ENCODE measurements at places on chromosomes 4 and X.

GRCh38 chr4:118284169-118284568 is 68.6 kb downstream of the PRSS12 start:
- DNase-seq: no peak

GRCh38 chr4:169342159-169342860 is 71.6 kb upstream of the SH3RF1 start:
- peak; percentile 22 for DNase-seq

DNA sequence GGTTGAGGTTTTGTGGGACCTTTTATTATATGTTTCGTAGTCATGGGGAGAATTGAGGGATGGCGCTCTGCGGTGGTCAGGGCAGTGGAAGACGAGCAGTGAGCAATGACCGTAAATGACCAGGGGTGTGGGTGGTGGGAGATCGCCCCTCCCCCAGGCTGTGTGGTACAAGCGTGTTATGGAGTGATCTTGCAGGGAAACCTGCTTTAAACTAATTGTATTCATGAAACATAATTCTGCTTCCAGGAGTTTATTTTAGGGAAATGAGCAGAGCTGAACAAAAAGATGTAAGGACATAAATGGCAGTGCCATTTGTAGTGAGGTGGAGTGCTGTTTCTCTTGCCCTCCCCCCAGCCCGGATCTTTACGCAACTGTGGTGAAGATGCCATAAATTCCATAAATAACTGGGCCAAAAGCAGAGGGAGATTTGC is 20.2 kb downstream of the GYG2 start:
- no peak for DNase-seq

GRCh38 chr4:41385481-41385880 is 128.8 kb downstream of the UCHL1 start:
- no peak for DNase-seq

GRCh38 chr4:147198411-147199051 is 252.9 kb upstream of the TTC29 start:
- DNase-seq: no peak

GRCh38 chr4:4666187-4666586 is 124.3 kb upstream of the STX18 start:
- DNase-seq: no peak

- DNase-seq: no peak
These were observed 332.1 kb downstream of the PABPC4L start for GRCh38 chr4:133869486-133869885.

- DNase-seq: no peak
These were observed 48.7 kb upstream of the SRD5A3 start for GRCh38 chr4:55297346-55297745.

DNA sequence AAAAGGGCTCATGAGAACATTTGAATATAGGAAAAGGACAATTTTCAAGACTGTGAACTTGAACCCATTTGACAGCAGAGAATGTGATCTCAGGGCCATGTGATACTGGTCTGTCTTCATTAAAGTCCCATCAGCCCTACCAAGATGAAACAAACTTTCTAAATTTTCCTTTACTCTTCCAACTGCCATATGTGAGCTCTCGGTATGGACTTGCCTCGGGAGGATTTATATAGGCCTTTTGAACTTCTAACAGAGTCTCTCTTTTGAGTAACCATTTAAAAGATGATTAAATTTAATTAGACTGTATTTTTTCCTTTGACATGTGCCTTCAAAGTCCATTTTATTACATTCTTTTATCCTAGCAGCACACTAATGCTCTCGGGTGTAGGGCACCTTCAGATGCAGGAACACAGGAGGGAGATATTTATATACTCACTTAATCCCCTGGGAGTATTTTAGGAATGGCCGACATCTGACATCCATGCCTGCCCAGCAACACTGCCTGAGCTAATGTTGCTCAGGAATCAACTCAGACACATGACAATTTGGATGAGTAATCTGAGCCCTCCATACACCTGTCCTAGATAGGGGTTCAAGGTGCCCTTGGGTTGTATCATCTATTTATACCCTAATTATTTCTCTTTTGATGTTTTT is 155.0 kb downstream of the SLC7A11 start:
- no peak for DNase-seq

DNA sequence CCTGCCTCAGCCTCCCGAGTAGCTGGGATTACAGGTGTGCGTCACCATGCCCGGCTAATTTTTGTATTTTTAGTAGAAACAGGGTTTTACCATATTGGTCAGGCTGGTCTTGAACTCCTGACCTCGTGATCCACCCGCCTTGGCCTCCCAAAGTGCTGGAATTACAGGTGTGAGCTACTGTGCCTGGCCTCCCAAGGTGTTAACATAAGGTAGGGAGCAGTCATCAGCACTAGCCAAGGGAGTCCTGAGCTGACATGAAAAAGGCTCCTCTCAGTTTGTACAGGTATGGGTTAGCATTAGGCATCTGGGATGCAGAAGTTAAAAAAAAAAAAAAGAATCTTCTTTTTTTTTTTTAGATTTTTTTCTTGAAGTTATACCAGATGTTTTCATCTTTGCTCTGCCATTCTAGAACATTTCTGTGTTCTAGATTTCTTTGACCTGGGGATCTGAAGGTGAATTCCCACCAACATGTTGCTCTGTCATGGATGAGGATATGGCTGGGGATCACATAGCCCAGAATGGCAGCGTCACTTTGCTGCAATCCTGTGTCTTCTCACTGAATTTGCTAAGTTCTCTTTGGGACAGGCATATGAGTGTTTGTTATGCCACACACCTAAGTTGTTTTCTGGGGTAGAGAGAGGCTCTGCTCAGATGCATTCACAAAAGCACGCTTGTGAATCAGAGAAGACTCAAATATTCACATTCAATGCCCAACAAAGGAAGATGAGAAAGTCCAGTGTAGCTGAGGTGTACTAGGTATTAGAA is 24.4 kb upstream of the PLA2G12A start:
- no peak for DNase-seq

GRCh38 chrX:63327788-63328187 is 23.3 kb downstream of the SPIN4 start:
- no peak for DNase-seq

DNA sequence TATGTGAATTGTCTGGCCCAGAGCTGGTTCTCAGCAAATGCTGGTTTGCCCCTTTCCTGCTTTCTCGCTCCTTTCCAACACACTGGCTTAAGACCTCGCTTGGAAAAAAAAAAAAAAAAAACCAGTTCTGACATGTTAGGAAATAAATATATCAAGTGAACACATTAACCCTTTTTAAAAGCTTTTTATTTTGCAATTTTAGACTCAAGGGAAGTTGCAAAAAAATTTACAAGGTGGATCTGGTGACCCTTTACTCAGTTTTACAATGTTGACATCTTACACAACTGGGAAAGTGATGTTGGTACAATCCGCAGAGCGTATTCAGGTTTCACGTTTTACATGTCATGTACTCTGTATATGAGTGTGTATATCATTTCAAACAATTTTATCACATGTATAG is 100.1 kb downstream of the RTL5 start:
- no peak for DNase-seq

DNA sequence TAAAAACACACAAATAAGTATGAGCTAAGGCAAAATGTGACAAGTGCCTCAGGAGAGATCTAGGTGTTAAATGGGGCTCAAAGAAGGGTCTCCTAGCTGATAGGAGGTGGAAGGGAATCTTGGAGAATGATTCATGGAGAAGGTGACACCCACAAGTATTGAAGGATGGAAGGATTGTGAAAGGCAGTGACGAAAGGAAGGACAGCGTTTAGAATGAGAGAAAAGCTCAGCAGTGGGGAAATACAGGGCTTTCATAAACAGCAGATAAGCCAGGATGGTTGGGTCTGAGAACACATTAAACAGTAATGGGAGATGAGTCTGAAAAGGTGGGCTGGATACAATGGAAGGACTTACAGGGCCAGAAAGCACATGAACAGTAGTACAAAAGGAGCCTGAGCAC is 11.5 kb downstream of the ANXA5 start:
- no peak for DNase-seq

GRCh38 chr4:34953145-34953799 is 1291.0 kb downstream of the ARAP2 start:
- no peak for DNase-seq

DNA sequence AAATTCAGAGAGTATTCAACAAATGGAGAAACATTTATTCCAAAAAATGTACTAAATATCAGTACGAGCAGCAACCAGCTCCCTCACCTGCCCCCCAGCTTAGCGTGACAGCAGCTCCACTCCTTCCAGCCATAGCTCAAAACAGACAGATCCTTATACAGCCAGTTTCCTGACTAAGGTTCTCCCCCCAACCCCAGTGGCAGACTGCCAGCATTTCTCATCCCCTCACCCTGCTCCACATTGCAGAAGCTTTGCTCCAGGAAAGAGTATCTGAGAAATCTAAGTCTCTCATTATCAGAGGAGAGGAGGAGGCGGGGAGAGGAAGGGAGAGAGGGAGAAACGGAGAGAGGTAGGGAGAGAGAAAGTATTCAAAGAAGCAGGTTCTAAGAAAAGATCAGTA is 53.3 kb upstream of the PASD1 start:
- no peak for DNase-seq

DNA sequence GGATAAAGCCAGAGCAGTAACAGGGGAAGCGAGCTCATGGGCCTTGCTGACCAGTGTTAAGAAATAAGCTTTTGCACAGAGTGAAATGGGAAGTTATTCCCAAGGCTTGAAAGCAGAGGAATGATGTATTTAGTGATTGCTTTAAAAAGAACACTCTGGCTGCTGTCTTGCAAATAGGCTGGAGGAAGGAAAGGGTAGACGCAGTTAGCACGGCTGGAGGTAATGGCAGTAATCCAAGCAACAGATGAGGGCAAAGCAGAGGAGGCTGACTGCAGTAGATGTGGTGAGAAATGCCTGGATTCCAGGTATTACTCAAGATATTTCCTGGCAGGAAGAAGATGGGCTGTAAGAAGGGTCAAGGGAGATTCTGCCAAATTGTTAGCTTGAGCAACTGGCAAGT is 1342.3 kb upstream of the AGA start:
- DNase-seq: no peak

DNA sequence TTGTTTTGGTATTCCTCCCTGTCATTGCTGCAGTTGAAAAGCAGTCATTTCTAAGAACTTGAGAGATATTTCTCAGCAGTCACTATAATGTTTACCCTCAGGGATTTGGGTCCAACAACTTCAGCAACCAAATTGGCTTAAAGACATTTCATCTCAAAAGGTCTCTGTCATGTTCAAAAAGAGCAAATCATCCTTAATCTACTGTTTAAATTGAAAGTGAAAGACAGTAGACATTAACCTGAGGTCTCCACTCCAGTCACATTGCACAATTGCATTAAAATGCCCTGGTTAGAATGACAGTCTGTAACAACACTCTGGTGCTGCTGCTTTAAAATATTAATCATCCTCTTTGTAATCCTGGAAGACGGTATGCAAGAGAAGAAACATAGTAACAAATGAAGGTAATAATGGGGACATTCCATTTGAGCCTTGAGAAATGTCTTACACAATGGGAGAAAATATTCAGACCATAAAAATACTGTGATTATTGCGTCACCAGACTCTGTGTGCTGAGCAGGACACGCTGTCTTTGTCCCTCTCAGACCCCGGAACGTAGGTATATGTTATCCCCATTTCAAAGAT is 90.2 kb upstream of the UNC5C start:
- DNase-seq: no peak

GRCh38 chr4:56727150-56727549 is 46.1 kb upstream of the HOPX start:
- no peak for DNase-seq

- no peak for DNase-seq
These were observed 209.5 kb downstream of the IL15 start for GRCh38 chr4:141845901-141846300.

DNA sequence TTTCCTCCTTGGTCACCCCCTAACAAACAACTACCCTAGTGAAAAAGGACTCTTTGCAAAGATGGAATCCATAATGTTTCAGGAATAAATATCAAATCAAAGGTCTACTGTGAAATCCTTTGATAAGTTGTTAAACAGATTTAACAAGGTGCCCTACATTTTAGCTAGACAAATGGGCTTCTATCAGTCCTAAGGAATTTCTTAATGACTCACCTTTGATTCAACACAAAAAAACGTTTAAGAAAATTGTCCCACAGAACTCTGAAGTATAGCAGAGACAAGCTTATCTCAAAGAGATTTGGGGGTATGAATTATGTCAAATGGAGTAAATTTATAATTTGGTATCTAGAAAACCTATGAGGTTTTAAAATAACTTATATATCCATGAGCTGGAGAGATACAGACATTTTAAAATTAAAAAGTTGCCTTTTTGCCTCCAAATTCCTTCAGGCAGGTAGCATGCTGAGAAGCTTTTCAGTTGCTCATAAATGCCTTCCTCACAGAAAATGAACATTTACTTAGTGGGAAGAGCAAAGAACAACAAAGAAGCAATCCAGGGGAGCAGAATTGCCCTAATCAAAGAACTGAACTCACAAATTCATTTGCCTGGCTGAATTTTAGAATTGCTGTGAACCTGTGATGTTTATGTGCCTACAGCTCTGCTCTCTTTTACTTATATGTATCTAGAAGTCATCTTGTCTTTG is 649.3 kb downstream of the STPG2 start:
- no peak for DNase-seq

DNA sequence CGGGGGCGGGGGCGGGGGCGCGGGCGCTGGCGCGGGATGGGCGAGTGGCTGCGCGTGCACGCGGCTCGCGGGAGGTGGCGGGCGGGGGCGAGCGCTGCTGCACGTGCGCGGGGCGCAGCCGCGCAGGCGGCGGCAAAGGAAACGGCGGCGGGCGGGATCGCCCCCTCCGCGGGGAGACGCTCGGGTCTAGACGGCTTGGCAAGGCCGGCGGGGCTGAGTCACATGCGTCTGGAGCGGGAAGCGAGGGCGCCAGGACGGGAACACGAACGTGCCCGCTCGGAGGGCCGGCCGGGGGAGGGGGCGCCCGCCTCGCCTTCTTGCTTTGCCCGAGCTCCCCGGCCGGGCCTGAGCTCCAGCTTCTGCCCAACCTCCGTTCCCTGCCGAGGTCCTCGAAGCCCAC is 4.3 kb upstream of the HAUS7 start:
- DNase-seq: peak; percentile 42

DNA sequence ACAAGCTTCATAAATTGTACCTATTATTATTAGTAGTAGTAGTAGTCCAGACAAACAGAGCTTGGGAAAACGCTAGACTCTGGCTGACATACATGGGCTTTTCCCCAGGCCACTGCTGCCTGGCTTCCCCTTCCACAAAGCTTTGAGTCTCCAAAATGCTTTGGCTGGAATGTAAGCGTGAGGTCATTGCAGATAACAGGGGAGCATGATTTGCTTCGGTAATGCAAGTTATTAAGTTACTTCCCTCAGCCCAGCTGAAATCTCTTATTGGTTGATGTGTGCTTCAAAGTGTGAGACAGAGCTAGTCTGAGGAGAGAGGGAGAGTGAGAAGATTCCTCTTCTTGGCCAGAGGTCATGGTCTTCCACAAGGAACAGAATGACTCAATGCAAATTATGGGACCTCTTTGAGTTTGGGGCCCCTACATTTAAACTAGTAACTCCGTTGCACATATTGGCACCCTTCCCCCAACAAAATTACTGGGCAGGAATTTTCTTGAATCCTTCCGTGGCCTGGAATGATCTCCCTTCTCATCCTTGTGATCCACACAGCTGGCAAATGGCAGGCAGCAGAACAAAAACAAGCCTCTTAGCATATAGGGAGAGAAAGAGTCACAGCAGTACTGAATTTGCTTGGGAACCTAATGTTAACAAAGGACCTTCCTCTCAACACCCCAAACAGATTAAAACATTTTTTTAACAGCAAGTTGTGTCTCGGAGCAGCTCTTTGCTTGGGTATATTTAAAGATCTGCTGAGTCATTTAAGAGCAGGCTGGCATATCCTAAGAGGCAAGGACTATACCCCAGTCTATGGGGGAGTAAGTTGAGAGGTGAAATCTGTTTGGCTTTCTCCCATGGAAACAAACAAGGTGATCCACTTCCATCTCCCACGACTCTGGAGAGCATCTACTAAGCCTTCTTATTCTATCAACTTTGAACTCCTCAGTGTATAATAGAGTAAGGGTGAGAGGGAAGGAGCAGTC is 19.9 kb downstream of the AR start:
- no peak for DNase-seq

All from mucosa of gallbladder (tissue), 1 donor.